ENCODE measurements at places on chromosomes 3 and 15.
A peak's percentile ranks its signal among the peaks of the same experiment; 100 is the strongest.

DNA sequence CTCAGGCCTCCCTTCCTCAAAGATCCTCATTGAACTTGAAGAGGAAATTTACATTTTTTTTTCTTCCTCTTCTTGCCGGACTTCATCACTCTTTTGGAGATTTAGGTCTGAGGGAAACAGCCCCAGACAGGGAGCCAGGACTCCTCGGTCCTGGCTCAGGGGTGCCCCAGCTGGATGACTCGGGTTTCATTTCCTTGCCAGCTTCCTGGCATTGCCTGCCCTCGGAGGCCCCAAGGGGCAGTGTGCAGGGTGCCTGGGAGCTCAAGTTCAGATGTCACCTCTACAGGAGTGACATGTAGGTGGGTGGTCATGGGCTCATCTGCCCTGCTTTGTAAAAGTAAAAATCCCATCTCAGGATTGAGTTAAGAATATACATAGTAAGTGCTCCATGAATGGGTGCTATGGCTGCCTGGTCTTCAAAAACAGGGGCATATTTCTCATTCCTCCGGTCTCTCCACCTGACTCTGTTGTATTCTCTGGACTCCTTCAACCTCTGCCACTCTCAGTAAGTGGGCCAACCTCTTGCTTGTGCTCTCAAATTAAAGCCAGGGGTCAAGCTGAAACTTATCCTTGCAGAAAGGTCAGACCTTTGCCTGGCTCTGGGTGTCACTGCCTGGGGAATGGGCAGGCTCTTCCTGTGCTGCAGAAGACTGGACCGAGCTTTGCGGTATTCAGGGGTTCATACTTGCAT, 51.8 kb downstream of the SMAD6 start:
- no peak for DNase-seq

DNA sequence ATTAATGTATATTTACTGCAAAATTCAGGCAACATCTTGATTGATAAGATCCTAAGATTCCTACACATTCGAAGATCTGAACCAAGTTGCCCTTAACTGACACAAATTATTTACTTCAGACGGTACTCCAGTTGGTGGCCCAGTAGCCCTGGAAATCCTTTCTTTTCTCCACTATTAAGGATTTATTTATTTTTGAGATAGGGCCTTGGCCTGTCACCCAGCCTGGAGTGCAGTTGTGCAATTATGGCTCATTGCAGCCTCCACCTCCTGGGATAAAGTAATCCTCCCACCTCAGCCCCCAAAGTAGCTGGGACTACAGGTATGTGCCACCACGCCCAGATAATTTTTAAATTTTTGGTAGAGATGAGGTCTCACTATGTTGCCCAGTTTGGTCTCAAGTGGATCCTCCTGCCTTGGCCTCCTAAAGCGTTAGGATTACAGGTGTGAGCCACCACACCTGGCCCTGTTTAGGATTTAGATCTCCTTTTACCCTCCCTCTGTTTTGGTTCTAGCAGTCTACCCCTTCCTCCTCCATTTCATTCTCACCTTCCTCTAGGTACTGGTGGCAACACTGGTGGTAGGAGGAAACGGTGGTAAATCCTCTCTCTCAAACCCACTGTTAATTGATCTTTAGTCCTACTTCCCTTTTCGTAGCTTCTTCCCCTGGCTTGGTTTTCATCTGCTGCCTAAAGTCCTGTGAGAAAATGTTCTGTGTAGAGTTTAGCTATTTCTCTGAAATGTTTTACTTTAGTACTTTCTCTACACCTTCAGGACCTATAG, 12.7 kb upstream of the ZNF609 start:
- DNase-seq: no peak

DNA sequence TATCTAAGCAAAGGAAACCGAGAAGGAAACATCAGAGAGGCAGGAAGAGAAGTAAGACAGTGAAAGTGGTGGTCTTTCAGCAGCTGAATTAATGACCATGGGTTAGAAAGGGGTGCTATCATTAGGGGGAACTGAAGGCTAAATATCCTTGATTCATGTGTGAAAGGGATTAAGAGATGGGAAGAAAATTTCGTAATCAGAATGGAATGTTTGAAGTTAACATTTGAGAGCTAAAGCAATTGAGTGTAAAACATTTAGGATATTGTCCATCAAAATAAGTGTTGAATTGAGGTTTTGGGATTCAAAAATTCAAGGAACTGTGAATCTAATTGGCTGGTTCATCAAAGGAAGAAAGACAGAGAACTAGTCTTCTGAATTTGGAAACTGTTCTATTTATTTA, 4.1 kb upstream of the ECT2 start:
- DNase-seq: no peak

- DNase-seq: no peak
Observed at GRCh38 chr3:179438841-179439240, 12.4 kb downstream of the GNB4 start.

DNA sequence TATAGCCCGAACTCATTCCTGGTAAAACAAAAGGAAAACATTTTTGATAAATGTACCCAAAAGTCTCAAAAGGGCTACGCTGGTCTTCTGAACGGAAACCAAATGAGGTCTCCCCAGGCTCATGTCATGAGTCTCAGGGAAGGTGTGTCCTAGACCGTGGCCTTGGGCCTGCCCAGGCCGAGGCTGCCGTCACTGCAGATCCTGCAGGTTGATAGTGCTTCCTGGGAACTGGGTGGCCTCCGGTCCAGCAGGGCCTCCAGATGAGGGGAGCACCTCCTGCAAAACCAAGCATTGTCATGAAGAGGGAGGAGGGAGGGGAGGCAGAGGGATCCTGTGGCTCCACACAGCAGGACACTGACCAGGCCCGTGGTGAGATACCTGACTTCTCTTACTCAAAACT, 37.5 kb downstream of the ZXDC start:
- DNase-seq: no peak

GRCh38 chr3:10770547-10770946, 45.5 kb upstream of the SLC6A11 start:
- DNase-seq: no peak

DNA sequence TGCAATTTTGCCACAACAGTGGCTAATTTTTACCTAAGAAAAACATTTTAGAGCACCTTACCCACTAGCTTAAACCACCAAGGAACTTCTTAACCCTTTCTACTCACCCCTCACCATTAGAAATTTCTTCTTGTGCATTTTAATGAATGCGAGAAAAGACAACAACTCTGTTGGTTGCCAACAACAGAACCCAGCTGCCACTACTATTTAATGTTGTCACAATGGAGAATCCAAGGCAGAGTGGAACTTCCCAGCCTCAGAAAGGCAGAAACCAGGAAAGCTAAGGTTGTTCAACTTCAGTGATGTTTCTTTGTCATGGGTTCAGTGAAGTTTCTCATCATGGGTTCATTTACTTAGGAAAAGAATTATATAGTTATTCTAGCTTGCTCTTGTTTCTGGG, 325.2 kb upstream of the ARL6 start:
- DNase-seq: no peak

DNA sequence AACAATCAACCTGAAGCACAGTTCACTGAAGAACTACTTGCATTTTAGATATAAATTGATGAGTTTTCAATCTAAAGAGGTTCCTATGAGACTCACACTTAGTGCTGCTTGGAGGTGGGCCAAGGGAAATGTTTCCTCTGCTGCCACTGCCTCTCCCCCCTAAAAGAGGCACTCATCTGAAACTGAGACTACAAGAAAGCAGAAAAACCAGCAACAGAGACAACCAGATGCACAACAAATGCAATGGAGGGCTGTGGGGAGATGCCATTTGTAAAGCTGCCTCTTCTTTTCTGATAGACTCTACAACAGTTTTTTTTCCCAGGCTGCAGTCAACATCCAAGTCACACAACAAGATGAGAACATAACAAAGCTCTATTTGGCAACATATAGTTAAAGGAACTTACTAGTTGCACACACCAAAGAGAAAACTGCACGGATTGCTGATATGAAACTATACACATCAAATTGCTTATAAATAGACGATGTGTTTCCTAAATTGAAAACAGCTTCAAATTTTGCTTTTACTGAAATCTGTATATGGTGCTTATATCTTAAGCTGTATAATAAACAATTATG, 11.0 kb downstream of the TSPAN3 start:
- DNase-seq: no peak

- no peak for DNase-seq
Observed at GRCh38 chr15:101795455-101795854, 7.9 kb upstream of the OR4F6 start.

GRCh38 chr3:147900851-147901250, 491.7 kb downstream of the ZIC1 start:
- no peak for DNase-seq

DNA sequence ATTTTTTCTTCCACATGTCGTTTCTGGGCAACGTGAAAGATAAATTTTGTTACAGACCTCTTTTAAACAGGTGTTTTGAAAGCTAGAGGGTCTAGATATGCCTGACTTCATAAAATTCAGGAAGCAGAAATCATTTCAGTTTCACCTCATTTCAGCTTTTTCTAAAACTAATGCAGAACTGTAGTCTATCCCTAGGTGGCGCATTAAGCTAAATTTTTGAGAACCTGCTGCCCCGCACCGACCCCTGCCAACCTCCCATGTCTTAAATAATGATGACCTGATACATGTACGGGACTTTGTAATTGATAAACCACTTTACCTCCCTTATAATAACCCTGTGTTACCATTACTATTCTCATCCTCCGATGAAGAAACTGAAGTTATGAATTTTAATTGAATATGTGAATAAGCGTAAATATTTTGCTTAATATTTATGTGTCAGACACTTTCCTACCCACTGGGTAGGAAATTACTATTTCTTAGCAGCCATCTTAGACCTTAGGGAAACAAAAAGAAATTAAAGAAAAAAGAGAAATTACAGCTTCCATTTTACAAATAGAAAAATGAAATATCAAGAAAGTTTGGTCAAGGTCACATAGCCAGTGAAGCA, 78.7 kb upstream of the GCNT3 start:
- DNase-seq: peak; percentile 55

GRCh38 chr3:142705198-142705597, 18.6 kb upstream of the TRPC1 start:
- DNase-seq: no peak

DNA sequence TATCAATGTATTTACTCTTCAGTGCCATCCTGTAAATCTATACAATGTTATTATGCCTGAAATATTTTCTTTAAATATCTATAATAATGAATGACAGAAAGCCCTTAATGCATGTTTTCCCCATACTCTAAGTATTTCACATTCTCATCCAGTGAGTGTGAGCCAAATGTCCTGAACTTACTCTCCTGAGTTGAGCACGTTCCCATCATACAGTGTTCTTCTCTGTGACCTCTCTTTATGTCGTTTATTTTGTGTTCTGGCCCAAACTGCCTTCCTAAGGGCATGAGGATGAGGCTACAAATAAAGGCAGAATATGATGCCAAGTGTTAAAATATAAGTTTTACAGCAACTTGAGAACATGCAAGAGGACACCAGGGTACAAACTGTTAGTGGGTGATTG, 3.3 kb downstream of the OSBPL10 start:
- DNase-seq: no peak

Measured in activated CD4-positive, alpha-beta T cell treated with anti-CD3 and anti-CD28 coated beads, Interleukin-2, amount 50 U/mL, for 16 hours (primary cell).